Activated CD8-positive, alpha-beta memory T cell treated with anti-CD3 and anti-CD28 coated beads, Interleukin-2, amount 50 U/mL, for 4 hours (primary cell): ENCODE measurements at places on chromosomes 5 and 9.

DNA sequence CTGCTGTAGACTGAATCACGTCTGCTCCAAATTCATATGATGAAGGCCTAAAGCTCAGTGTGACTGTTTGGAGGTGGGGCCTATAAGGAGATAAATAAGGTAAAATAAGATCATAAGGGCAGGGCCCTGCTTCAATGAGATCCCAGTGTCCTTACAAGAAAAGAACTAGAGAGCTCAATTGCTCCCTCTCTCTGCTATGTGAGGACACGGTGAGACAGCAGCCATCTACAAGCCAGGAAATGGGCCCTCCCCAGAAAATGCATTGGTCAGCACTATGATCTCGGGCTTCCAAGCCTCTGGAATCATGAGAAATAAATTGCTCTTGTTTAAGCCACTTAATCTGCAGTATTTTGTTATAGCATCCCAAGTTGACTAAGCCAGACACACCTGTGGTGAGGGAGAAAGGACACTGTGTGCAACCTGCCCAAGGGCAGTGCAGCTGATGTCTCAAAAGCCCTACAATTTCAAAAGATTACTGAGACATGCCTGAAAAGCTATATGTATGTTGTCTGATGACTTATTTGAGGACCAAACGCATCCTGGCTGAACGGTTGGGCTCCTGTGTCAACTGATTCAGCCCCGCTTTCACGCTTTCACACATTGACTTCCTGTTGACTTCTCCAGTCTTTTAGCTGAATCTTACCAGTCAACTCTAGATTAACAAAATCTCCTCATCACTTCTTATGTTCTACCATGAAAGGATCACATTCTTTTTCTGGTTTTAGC, 13.2 kb downstream of the GZMK start:
- DNase-seq: peak; percentile 49

DNA sequence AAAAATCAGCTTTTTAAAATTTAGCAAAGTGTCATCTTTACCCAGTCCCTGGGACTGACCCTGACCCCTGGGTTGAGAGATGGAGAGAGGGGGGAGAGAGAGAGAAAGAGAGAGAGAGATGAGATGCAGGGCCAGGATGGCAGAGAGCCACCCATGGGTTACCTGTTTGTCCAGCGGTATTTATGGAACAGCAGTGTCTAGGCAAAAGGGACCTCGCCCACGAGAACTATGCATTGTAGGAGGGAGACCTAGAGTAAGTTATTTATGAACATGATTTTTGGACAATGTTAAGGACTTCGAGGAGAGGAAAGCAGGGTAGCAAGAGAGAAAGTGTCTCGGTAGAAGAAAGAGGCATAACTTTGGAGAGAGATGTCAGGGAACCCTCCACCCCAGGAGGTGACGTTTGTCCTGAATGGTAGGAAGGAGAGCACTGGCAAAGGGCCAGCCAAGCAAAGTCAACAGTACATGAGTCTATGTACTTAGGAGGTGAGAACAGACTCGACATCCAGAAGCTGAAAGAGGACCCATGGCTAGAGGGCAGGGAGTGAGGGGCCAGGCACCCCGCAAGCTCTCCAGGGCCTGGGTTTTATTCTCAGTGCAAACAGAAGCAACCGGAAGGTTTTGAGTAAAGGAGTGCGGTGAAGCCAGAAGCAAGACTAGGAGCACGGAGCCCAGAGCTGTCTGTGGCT, 30.5 kb upstream of the MSX2 start:
- DNase-seq: no peak

DNA sequence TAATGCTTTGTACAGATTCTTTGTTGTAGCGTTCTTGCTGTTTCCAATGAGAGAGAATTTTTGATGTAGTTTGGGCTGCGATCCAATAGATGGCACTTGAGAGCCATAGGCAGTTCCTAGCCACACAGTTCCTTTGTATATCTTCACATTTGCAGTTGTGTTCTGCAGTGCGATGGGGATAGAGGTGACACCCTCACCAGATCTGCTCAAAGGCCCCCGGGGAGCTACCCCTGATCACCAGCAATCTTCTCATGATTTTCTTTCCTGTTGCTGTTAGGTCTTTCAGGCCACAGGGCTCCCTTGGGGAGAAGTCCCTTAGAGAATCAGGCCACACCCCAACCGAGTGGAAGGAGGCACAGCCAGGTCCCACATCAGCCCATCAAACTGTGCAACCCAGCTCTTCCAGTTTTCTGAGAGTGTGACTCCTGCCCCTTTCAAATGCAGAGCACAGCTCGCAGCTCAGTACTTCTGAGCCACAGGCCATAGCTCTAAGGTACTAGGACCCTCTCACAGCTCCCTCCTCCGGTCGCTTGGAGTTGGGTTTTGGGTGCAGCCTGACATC, 353.7 kb downstream of the SLCO4C1 start:
- DNase-seq: no peak

- no peak for DNase-seq
Measured at GRCh38 chr5:158786390-158786789, 313.3 kb downstream of the EBF1 start.

DNA sequence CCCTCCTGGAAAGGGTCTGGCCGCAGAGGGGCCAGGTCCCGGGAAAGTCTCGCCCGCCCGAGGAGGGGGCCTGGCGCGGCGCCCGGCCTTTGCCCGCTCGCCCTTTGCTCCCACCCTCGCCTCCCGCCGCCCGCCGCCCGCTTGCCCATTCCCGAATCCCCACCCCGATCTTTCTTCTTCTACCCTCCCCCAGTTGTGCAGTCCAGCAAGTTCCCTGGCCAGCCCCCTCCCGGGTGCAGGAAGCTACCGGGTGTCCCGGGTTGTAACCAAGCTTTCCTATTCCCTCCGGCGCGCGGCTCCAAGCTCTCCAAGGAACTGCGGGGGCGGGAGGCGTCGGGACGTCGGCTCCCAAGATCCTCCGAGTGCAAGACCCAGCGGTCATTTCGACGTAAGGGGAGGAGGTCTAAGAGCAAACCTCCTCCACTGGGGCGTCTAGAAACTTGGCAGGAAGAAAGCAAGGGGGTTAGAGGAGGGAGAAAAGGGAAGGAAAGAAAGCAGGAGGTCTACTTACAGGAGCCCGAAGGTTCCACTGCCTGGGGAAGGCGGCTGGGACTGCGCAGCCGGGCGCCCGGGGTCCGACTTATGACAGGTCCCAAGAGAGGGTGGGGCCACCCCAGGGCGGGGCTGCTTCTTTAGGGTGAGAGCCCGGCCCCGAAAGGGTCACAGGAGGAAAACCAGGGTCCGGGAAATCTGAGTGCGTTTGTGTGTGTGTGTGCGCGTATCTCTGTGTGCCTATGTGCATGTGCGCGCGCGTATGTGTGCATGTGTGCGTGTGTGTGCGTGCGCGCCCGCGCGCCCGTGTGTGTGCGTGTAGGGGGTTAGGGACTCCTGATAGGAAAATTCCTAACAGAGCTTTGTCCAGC, at the start of gene PTGR1:
PTGR1 (minus strand) TSS at position 556 of the 863 bp plus-strand sequence. CDS start 2,225 bp downstream, outside the sequence.
- peak; percentile 16 for DNase-seq

DNA sequence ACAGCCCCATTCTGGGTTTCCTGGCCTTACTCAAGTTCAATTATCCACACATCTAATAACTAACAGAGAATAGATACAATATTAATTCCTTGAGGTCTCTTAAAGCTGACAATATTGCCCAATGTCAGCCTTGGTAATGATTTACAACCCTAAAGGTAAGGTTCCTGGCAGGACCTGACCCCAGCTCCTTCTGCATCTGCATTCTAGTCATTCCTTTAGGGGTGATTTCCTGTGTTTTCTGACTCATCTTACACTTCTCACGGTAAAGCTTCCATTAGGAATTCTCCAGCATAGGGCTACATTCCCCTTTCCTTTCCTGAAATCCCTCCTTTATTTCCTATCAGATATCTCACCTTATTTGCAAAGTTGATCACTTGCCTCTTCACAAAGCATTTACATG, 9.3 kb downstream of the HAVCR1 start:
- DNase-seq: no peak

DNA sequence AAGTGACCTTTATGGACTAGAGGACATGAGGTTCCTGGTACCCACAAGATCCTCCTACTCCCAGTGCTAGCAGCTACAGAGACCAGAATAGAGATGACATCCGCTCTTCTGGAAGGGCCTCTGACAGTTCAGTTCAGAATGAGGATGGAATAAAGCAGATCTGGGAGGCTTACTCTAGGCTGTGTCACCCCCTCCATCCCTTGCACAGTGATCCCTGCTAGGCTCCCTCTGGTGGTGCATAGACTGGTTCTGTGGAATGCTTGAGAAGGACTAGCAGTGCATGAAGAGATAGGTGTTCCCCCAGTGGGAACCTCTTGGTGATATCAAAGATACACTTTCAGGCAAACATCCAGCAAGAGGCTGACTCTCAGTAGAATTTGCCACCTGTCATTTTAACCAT, 83.0 kb downstream of the NPR3 start:
- no peak for DNase-seq

- no peak for DNase-seq
Measured at GRCh38 chr5:143213231-143213850, 190.1 kb downstream of the NR3C1 start.
